ENCODE measurements at places on chromosomes 12 and 14.

DNA sequence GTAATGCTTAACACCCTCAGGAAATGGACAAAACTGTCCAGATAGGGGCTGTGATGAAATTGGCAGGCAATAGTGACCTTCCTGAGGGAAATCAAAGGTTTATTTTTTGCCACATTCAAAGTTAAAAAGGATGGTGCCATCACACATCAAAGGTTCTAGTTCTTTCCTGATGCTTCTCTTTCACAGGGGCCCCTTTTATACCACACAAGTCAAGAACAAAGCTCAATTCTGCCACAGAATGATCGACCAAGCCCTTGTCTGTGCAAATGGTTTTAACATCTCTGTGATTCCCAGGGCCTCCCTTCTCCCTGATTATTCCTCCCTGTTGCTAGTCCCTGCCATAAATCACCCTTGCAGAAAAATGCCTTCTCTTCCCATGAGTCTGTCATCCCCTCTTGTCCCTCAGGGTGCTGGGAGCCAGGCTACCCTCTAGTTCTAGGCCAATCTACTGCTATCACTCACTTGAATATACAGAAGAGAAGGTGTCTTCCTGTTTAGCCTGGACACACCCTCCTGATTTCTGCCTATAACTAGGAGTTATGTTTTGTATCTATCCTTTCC lies 22.7 kb downstream of the SMCO2 start:
- no peak for DNase-seq

GRCh38 chr14:88975043-88975830 lies 150.8 kb downstream of the TTC8 start:
- peak; percentile 14 for DNase-seq

DNA sequence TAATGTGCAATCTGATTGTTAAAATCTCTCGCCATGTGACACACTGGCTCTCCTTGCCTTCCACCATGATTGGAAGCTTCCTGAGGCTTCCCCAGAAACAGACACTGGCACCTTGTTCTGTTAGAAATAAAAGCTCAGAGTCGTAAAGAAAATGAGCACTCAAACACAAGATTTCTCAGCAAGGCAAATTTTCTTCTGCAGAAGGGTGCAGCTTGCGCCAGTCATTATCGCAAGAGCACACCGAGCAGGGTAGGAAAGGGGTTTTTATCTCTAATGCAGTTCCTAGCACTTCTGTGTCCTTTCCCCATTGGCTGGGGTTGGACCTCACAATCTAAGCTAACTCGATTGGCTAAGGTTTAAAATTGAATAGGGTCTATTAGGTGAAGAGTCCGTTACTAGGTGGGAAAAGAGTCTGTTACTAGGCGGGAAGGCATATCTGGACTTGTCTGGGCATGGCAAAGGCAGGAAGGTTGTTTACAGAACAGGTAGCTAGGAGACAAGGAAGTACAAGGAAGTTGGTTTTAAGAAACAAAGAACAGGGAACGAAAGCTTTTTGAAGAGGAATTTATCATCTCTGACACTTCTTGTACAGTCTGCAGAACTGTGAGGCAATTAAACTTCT lies 62.6 kb upstream of the BICD1 start:
- no peak for DNase-seq

- peak; percentile 94 for DNase-seq
Observed at GRCh38 chr14:100416921-100417860, 94.1 kb downstream of the SLC25A47 start.

- no peak for DNase-seq
Observed at GRCh38 chr12:8455271-8455670, 491 bp upstream of the CLEC6A start.

GRCh38 chr14:75783184-75783583 lies 122.1 kb downstream of the TTLL5 start:
- peak; percentile 11 for DNase-seq

DNA sequence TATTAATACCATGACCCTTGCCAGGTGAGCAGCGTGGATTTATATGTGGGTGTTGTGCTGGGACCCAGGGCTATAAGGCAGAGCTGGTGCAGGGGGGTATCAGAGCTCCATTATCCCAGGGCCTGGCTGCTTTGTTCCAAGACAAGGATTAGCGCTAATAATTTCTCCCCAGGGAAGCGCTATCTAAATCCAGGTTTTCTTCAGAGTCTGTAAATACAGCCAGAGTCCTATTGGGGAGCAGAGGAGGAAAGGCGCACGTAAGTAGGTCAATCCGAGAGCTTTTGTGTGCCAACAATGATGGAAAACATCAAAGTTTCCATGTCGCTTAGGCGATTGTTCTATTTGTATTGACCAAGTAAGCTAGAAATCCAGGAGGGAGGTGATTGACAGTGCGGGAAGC lies 1009.7 kb downstream of the VRK1 start:
- no peak for DNase-seq

DNA sequence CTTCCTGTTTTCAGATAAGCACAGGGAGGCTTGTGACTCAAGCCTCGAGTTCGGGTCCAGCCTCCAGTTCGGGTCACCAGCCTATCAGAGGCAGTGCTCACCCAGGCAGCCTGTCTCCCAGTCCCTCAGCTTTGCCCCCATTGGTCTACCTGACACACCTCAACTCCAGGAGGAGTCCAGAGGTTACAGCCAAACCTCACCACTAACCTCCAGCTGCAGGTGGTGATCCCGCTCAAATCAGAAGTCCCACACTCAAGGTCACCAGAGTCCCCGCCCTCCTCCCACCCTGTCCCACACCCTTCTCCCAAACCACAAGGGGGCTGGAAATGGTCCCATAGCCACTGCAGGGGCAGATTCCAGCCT lies 42.1 kb downstream of the KDM2B start:
- peak; percentile 24 for DNase-seq

GRCh38 chr12:98999559-98999958 lies 354.5 kb downstream of the APAF1 start:
- no peak for DNase-seq

DNA sequence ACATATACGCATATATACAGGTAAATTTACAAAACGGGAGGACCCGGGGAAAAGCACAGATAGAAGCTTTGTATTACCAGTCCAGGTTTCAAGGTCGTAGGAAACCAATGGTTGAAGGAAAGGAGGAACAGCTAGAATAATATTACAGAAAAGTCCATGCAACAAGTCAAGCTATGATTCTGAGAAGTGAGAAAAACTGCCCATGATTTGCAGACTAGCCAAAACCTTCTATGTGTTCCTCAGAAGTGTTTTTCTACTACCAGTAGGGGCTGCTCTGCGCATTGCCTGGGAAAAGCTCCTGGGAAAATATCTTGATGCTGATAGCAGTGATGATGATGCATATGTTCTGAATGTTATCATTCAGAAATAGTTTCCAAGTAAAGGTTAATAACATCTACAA lies 2.2 kb downstream of the PDZRN4 start:
- peak; percentile 1 for DNase-seq
